ENCODE measurements at places on chromosomes 7 and 10. TPM values are rescaled to one million over a fixed set of nuclear protein-coding genes. Genes with fewer than 3 reads are reported as not detected.
A peak's percentile ranks its signal among the peaks of the same experiment; 100 is the strongest.

- DNase-seq: no peak
Measured at GRCh38 chr7:127908430-127909258, 122.6 kb downstream of the LRRC4 start.

DNA sequence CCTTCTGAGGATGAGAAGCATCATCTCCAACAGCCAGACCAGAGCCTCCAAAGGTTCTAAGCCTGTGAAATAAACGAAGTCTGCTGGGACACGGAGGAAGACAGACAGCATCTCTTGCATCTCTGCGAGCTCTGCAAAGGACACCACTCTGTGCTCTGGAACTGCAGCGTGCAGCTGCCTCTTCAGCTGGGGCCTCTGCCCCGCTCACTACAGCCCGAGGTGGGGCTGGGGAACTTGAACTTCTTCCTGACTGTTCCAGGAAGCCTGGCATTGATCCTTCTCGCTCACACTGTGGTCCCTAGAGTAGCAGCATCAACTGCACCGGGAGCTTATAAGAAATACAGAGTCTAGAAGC lies 163.3 kb downstream of the USP6NL start:
- DNase-seq: peak; percentile 32

GRCh38 chr10:47038881-47039561 lies 127.8 kb downstream of the PTPN20 start:
- no peak for DNase-seq

DNA sequence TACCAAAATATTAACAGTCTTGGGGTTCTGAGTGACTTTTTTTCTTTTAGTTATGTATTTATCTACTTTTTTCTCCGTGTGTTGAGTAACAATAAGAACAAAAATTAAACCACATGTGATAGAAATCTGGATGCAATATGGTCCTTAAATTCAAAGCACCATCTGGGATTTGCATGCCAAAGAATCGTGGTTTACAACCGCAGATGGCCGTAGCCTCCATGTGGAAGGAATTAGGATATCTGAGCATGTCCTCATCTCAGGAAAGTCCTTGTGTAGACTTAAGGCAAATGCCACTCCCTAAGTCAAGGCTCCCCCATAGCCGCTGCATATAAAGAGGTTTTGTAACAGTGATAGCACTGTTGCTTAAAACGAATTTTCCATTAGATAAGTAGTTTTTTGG lies 304.0 kb downstream of the ZEB1 start:
- DNase-seq: peak; percentile 96

DNA sequence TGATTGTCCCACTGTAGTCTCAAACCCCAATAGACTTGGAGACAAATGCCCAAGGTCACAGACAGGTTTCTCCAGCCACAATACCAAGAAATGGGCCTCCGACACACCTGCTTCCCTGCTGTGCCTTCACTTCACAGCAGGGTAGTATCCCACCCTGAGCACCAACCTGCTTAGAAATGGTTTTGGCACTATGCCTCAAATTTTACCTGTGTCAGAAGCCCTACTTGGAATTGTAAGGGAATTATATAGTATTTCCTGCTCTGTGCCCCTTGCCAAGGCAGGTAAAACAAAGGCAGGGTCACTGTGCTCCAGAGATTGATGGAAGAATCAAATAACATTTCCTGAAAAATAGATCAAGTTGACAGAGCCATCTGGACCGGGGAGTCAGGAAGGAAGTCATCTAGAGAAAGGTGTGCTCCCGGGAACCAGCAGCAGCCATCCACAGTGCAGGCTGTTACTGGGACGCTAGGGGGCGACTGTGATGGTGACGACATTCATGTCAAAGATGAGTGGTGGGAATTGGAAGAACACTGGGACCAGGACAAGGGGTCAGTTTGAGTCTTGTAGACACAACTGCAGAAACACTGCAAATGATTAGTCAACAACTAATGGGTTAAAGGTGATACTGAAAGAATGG lies 117.8 kb upstream of the AKR1E2 start:
- DNase-seq: no peak

DNA sequence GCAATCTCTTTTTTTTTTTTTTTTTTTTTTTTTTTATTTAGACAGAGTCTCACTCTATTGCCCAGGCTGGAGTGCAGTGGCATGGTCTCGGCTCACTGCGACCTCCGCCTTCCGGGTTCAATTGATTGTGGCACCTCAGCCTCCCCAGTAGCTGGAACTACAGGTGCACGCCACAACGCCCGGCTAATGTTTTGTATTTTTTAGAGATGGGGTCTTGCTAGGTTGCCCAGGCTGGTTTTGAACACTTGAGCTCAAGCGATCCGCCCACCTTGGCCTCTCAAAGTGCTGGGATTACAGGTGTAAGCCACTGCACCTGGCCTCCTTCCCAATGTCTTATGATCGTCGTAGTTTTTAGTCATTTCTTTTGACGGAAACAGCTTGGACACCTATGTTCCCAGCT lies 6.6 kb upstream of the ZNF853 start:
- DNase-seq: no peak

DNA sequence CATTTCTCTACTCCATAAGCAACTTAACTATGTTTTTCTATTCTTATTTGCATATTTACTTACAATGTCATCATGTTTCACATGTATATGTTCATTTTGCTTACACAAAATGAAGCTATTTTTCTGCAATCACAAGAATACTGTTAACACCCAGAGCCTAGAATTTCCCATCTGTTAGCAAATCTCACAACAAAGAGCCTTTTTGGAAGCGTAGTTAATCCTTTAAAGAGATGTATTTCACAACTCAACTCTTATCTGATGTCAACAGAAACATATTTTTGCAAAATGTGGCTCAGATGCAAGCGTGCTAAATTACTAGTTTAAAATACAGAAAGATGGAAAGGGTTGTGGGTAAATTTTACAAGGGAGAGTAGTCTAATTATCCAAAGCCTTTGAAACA lies 110.6 kb upstream of the COL1A2 start:
- no peak for DNase-seq

- peak; percentile 67 for DNase-seq
Measured at GRCh38 chr10:44965651-44966097, 6.1 kb downstream of the RASSF4 start.

- DNase-seq: no peak
Measured at GRCh38 chr7:132643302-132643701, 67.0 kb upstream of the PLXNA4 start.

DNA sequence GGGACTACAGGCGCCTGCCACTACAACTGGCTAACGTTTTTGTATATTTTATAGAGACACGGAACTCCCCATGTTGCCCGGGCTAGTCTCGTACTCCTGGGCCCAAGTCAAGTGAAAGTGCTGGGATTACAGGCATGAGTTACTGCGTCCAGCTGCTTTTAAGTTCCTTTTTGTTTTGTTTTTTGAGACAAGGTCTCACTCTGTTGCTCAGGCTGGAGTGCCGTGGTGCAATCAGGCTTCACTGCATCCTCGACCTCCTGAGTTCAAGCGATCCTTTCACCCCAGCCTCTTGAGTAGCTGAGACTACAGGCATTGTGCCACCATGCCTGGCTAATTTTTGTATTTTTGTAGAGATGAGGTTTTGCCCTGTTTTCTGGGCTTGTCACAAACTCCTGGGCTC lies 155.0 kb downstream of the GALNT17 start:
- peak; percentile 42 for DNase-seq

DNA sequence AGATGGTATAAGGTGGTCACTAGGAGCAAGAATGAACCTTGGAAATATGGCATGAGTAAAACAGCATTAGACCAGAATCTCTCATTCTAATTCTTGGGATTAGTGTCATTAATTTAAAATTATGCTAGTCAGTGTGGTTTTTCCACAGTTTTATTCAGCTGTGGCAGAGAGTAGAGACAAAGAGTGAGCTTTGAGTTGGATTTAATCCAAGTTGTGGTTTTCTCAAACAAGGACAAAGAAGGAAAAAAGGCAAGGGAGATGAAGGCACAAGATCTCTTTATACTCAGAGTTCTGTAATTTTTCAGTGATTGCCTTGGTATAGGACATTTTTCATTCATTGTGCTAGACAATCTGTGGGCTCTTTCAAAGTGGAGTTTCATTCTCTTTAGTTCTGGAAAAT lies 28.2 kb upstream of the AKAP9 start:
- no peak for DNase-seq

GRCh38 chr10:4082861-4083260 lies 297.9 kb upstream of the KLF6 start:
- DNase-seq: no peak

- DNase-seq: no peak
Measured at GRCh38 chr7:32335107-32335506, 155.1 kb downstream of the LSM5 start.

DNA sequence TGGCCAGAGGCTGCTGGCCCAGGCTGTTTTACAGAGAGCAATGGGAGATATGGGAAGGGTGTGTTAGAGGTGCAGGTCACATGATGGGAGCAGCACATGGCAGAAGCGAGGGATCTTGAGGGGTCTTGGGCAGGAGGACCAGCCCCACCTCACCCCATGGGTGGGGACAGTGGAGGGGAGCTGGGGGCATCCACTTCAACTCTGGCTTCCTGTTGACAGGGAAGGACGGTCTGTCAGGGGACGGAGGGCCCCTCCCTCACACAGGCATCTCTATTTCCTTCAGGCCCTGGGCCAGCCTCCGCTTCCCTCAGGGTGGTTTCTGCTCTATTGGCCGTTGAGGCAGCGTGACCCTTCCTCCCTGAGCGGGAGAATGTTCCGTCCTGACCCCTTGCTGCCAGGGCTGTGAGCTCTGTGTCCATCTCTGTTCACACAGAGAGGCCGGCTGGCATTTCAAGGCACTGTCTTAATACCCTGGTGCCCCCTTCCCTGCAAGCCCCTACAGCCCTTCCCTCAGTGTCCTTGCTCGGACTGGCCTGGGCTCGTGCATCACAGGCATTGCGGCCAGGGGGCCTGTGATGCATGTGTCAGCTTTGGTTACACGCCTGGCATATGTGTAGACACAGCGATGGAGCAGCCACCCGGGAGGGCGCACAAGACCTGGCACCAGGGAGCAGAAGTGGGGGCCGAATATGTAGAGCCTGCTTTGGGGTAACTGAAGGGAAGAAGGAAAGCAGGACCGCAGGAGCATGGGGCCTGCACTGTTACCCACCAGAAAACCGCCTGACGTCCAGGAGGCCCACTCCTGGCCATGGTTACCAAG lies 31.8 kb downstream of the RAMP3 start:
- no peak for DNase-seq

GRCh38 chr10:90413196-90413595 lies 444.6 kb downstream of the HTR7 start:
- peak; percentile 6 for DNase-seq

- DNase-seq: no peak
Measured at GRCh38 chr7:36202398-36202797, 49.3 kb downstream of the EEPD1 start.

DNA sequence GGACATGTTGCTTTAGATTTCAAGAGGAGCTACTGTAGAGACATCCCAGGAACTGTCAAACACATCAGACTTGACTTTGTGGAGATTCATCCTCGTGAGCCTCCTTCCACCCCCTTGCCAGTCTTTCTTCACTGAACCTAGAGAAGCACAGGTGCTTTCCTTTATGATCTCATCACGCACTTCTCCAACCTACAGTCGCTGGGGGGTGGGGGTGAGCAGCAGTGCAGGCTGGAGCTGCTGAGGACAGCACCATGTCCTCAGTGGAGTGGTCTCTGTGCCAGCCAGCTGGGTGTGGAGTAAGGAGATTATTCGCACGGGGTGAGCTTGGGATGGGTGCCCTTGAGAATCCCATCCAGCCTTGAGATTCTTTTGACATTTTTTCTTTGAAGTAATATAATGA lies 88.1 kb downstream of the VOPP1 start:
- DNase-seq: no peak

GRCh38 chr10:49747303-49747646 lies 14.8 kb downstream of the OGDHL start:
- DNase-seq: no peak

DNA sequence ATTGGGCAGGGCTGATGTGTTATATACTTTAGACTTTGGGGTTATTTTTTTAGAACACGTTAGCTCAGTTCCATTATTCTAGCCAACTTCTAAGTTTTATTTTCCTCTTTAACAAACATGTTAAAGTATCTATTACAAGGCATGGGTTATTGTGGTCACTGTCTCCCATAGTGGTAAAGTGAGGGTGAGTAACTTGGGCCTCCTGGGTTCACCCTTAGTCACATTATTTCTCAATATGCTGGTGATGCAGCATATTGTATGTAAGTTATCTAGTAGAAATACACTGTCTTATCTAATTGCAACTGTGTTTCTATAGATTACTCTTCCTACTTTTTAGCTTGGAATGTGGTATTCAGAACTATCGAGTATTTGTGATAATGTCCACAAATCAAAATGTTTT lies 65.9 kb downstream of the BBS9 start:
- DNase-seq: no peak

- no peak for DNase-seq
Measured at GRCh38 chr7:137423321-137423720, 79.8 kb upstream of the PTN start.

NCF1 gene
- polyA plus RNA-seq: 2.6 TPM

PALD1 gene
- polyA plus RNA-seq: 16.9 TPM

ZNF117 gene
- polyA plus RNA-seq: 7.5 TPM

ATP6V0A4 gene
- polyA plus RNA-seq: not detected

BHLHA15 gene
- polyA plus RNA-seq: 0.45 TPM

PILRA gene
- 6.1 TPM for polyA plus RNA-seq

SKIDA1 gene
- polyA plus RNA-seq: 2.7 TPM

LRIT1 gene
- not detected for polyA plus RNA-seq

VAX1 gene
- not detected for polyA plus RNA-seq

SMKR1 gene
- not detected for polyA plus RNA-seq
